ENCODE measurements at places on chromosomes 12 and 14.

GRCh38 chr14:77085538-77085937, 12.5 kb upstream of the CIPC start:
- no peak for DNase-seq

DNA sequence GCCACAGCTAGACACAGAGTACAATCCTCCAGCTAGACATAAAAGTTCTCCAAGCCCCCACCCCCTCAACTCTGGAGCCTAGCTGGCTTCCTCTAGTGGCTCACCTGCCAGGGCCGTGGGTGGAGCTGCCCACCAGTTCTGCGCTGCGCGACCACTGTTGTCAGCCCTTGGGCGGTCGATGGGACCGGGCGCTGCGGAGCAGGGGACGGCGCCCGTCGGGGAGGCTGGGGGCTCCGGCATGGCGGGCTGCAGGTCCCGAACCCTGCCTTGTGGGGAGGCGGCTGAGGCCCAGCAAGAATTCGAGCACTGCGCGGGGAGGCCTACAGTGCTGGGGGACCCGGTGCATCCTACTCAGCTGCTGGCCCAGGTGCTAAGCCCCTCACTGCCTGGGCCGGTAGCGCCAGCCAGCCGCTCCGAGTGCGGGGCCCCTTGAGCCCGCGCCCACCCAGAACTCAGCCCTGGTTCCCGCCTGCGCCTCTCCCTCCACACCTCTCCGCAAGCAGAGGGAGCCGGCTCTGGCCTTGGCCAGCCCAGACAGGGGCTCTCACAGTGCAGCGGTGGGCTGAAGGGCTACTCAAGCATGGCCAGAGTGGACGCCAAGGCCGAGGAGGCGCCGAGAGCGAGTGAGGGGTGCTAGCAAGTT, 51.0 kb downstream of the RTN1 start:
- no peak for DNase-seq

GRCh38 chr14:34460841-34461240, 1.2 kb downstream of the SPTSSA start:
- DNase-seq, result no peak

DNA sequence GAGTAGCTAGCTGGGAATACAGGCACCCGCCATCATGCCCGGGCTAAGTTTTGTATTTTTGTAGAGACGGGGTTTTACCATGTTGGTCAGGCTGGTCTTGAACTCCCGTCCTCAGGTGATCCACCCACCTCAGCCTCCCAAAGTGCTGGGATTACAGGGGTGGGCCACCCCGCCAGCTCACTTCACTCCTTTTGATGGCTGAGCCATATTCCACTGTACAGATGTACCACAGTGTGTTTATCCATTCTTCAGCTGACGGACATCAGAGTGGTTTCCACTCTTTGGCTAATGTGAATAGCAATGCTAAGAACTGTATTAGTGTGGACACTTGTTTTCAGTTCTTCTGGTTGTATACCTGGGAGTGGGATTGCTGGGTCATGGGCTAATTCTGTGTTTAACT, 29.5 kb downstream of the SNRNP35 start:
- DNase-seq, result no peak

- no peak for DNase-seq
Measured at GRCh38 chr14:91412939-91413338, 4.7 kb downstream of the CCDC88C start.

- DNase-seq, result no peak
Measured at GRCh38 chr14:74510959-74511409, 17.4 kb downstream of the ISCA2 start.

DNA sequence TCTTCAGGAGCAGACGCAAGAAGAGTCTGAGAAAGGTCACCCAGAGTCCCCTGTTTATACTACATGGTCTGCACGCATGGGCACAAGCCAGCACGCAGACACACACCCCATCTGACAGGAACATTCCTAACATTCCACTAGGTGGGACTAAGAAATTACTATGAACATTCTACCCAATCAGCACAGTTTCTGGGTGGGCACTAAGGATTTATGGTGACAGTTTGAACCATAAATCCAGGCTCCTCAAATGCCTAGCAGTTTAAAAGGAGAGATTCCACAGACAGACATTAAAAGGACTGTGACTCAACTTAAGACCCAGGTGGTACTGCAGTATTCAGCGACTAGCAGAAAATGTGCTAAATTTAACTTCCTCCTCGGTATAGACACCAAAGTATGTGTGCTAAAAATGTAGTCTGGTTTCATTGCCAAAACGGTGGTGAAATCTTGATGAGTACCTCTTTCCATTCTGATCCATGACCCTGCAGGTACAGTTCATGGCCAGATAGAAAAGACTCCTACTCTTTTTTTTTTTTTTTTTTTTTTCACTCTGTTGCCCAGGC, 16.2 kb downstream of the ABHD4 start:
- peak; percentile 59 for DNase-seq

DNA sequence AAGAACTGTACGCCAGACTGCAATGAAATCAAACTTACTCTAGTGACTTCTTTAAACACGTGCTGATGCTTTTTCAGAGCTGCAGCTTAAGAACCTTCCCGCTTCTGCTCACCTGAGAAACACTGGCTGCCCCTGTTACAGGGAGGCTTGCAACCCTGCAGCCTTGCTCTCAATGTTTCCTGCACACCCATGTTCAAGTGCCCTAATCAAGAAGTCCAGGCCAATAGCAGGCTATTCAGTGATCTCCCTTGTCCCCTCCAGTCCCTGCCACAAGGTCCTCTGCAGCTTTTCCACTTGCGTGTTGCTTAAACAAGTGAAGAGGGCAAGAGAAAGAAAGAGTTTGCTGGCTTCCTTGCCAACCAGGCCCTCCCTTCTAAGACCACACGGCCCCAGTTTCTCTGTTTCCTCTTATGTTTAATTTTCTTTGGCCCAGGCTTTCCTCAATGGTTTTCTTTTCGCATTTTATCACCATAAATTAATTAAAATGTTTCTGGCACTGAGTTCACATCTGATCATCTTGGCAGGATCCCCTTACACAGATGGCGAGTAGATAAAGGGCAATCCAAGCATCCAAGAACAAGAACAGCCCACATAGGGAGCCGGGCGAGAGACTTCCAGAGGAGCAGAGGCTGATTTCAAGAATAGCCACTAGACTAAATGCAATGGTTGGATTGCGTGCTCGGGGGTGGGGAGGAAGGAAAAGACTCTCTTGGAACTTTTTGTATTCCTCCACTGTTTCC, 82.3 kb upstream of the CDKN3 start:
- no peak for DNase-seq

DNA sequence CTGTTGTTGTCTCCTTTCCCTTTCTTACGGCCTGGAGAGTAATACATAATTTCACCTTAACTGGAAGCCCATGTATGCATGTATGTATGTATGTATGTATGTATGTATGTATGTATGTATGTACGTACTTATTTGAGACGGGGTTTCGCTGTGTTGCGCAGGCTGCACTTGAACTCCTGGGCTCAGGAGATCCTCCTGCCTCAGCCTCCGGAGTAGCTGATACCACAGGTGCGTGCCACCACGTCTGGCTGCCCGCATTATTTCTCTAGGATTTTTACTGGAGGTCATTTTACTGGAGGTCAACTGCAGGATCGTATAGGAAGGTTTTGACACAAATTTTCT, 644 bp upstream of the OS9 start:
- DNase-seq, result no peak

- no peak for DNase-seq
Measured at GRCh38 chr12:53105256-53105655, 2.0 kb downstream of the SOAT2 start.

GRCh38 chr14:74660167-74660566, 48.1 kb upstream of the LTBP2 start:
- no peak for DNase-seq

- no peak for DNase-seq
Measured at GRCh38 chr12:24948757-24949722, at the start of gene BCAT1. BCAT1 (minus strand) TSS chr12:24949101; CDS start chr12:24948932, 169 bp downstream.

GRCh38 chr12:77833329-77833728, 2.6 kb downstream of the NAV3 start:
- DNase-seq, result no peak

DNA sequence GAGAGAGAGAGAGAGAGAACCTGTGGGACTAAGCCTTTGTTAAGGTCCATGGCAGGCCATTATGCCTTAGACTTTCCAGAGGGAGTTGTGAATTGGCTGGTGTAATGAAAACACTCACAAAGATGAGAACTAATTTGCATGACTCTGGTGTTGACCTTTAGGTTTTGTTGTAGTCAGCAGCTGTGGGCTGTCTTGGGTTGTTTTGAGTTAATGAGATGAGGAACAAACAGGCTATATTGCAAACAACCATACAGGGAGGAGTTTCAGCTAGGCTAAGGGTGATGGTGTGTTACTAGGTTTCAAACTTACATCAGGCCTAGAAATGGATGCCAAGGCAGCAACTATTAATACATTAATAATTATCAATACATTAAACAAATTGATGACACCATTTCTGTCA, 26.3 kb downstream of the ATXN7L3B start:
- DNase-seq, result no peak

GRCh38 chr14:87102811-87103378, 890.1 kb downstream of the GALC start:
- DNase-seq, result no peak

DNA sequence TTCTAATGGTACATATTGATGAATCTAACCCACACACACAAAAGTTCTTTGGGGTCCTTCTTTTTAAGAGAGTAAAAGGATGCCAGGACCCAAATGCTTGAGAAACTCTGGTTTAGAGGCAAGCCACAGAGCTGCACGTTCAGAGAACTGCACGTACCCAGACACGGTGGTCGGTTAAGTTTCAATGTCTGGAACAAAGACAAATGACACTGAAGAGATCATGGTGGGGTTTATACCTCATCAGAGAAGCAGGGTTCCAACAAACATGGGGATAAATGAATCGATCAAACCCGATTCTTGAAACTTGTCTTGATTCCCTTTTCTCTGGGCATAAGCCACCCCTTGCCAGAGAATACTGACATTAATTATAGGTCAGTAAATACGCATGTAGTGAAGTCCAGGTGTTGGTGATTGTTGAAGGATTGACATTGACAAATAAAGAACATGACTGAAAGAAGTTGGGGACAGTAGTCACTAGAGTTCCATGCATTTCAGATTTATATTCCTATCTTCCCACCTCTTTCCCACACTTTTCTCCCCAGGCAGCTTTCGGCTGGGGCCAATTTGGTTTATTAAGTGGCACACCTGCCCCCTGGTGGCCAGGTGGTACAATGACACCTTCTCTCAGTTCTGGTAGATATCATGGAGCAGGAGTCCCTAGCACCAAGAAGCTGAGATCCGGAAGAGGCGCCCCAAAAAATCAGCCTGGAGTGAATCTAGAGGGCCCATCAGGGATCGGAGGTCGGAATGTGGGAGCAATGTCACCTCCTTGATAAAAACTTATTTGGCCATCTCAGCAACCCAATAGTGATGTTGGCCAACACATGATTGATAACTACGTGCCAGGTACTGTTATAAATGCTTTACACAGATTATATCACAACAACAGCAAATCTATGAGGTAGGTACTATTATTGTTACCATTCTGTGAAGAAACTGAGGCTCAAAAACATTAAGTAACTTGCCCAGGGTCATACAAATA, 17.8 kb upstream of the HDAC7 start:
- peak; percentile 93 for DNase-seq

DNA sequence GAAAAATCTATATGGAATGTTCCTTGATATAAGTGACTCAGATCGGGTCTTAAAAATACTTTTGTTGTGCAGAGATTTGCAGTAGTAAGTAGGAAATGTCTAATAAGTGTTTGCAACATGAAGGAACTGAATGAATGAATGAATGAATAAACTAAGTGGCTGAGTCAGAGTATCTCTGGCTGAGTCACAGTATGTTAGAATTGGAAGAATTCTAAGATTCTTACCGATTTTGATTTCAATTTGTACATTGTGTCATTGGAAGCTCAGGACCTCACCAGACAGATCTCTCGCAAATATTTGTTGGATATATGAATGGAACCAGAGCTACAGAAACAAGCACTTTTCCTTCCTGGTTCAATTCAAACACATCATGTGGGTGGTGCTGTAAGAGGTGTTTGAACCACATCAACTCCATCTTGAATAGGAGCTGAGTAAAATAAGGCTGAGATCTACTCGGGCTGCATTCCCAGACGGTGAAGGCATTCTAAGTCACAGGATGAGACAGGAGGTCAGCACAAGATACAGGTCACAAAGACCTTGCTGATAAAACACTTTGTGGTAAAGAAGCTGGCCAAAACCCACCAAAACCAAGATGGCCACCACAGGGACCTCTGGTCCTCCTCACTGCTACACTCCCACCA, 123.9 kb upstream of the FOXN3 start:
- no peak for DNase-seq

GRCh38 chr14:58598804-58599525, 38.8 kb upstream of the DACT1 start:
- DNase-seq, result no peak

GRCh38 chr14:68395604-68396003, 397.3 kb downstream of the ZFP36L1 start:
- no peak for DNase-seq

- DNase-seq, result no peak
Measured at GRCh38 chr14:61516118-61516743, 179.1 kb upstream of the HIF1A start.

GRCh38 chr12:18250313-18250916, 10.9 kb upstream of the PIK3C2G start:
- DNase-seq, result peak; percentile 61

- no peak for DNase-seq
Measured at GRCh38 chr12:58803908-58804307, 116.4 kb downstream of the LRIG3 start.

DNA sequence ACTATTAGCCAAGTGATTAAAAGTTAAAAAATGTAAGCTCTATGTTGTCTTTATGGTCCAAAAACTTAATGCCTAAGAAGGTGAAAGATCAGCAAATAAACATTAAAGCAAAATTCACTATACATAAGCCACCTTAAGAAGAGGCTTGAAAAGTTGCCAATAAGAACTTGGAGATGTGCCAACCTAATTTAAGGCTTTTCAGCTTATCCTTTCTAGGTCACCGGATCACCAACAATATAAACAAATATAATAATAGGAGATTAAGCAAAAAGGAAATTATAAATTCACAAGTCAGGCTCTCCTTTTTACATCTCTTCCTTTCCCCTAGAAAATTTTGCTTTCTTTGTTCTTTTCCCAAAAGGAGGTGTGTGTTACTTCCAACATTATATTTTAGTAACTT, 30.9 kb downstream of the SLC2A3 start:
- DNase-seq, result peak; percentile 22

DNA sequence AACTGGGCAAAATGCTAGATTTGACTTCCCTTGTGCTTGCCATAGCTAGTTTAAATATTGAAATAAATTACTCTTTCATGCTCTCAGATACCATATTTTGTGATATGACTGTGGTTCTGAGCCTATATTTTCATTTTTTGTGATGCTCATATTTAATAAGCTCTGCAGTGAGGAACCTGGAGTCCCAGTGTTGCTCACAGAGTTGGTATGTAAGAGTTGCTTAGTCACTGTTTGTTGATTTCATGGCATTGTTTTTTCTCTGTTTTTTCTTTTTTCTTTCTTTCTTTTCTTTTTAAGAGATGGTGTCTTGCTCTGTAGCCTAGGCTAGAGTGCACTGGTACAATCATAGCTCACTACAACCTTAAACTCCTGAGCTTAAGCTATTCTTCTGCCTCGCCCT, 750.5 kb upstream of the TMEM132C start:
- no peak for DNase-seq

- peak; percentile 62 for DNase-seq
Measured at GRCh38 chr12:130026608-130027176, 122.9 kb upstream of the TMEM132D start.

GRCh38 chr12:47614521-47614920, 91.3 kb downstream of the RPAP3 start:
- no peak for DNase-seq
